ENCODE measurements at places on chromosomes 7 and 10. TPM values are rescaled to one million over a fixed set of nuclear protein-coding genes. Genes with fewer than 3 reads are reported as not detected.

The ABCC2 gene
- total RNA-seq = 0.45 TPM

The FBXO24 gene
- total RNA-seq = 1.8 TPM

The MKX gene
- total RNA-seq = 0.10 TPM

The PNLIP gene
- total RNA-seq = 5.0 TPM

GRCh38 chr7:115328018-115328417 lies 406.1 kb downstream of the MDFIC start:
- no peak for DNase-seq

DNA sequence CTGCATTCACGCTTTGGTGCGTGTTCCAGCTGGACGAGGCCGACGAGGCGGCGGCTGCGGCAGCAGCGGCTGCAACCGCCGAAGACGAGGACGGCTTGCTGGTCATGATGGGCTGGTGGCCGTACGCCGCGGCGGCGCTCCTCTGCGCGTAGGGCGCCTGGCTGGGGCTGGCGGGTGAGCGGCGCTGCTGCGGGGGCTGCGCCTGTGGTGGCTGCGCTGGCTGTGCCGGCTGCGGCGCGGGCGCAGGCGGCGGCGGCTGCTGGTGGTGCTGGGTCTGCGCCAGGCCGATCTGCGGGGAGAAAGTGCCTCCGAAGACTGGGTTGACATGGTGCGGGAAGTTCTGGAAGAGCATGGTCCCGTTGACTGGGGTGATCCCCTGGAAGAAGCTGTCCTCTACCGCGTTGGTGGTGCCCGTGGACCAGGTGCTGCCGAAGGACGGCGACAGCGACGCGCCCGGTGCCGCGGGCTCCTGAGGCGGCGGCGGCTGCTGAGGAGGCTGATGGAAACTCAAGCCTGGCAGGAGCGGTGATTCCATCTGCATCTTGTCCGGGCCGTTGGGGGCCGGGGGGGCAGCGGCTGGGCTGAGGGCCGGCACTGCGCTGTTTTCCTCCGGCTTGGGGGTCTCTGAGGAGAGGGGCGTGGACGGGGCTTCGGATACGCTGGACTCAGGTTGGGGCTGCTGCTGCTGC lies 51.1 kb downstream of the CPEB3 start:
- peak; percentile 44 for DNase-seq

The OR2A42 gene
- not detected for total RNA-seq

The HABP2 gene
- total RNA-seq = not detected

GRCh38 chr10:13206546-13207443 lies 27.4 kb downstream of the UCMA start:
- DNase-seq = no peak

- DNase-seq = no peak
Measured at GRCh38 chr10:17802976-17803375, 6.2 kb upstream of the MRC1 start.

The TMEM72 gene
- total RNA-seq = 17.6 TPM

All from colonic mucosa (tissue), 4 donors.